ENCODE measurements at places on chromosomes 5 and 9.
A peak's percentile ranks its signal among the peaks of the same experiment; 100 is the strongest.

DNA sequence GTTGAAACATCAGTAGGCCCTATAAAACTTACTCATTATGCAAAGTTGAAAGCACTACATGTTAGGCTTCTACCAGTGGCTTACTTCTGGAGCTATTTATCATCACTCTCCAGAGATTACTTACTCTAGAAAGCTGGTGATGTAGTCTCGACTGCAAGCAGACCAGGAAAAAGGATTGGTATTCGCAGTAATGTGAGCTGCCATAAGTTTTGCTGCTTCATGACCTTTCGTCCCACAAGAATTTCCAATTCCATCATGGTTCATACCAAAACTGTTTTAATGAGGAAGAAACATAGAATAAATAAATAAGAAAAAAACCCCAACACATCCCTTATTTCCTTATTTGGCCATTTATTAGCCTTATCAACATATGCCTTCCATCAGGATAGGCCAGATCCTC lies 181.9 kb downstream of the ADAMTS6 start:
- DNase-seq: no peak

- no peak for DNase-seq
These were observed 3.4 kb upstream of the OGN start for GRCh38 chr9:92407818-92408217.

GRCh38 chr9:81053298-81054025 lies 635.9 kb downstream of the TLE1 start:
- DNase-seq: no peak

GRCh38 chr5:101482931-101483330 lies 579.8 kb upstream of the ST8SIA4 start:
- DNase-seq: no peak

DNA sequence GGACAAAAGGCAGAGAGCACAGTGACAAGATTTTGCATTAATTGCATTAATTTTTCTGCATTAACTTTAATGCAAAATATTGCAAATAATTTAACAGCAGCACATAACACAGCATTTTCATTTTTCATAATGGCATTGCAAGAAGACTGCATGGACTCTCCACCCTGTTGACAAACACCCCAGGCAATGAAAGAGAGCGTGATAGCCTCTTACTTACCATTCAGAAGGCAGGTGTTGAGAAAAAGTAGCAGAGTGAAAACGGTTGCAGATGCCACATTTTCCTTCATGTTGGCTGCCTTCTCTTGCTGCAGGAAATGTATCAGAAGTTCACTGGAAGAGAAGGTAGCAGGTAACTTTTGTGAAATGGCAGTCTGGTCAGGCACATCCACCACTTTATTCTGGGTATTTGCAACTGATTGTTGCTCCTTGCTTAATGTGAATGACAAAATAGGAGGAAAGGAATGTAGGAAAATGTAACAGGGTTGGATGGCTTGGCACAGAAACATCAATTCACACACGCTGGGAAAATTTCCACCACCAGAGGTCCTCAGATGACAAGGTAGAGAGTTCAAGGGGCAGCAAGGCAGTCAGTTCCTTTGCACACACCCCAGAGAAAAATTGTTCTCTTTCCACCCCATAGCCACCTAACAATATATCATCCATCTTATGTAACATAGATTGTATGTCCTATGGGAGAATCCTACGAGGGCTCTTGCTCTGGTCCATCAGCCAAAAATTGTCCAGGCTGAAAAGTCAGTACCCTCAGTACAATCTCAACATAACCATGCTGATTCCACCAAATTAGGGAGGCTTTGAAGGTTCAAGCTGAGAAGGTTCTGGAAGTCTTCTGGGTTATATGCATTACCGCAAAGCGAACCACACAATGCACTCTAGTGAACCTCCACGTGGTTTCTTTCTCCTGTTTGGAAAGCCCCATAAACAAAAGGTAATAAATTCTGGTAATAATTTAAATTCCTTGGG lies 41.9 kb upstream of the AGXT2 start:
- DNase-seq: peak; percentile 15

GRCh38 chr5:176692839-176693476 lies 45.7 kb downstream of the TSPAN17 start:
- no peak for DNase-seq

DNA sequence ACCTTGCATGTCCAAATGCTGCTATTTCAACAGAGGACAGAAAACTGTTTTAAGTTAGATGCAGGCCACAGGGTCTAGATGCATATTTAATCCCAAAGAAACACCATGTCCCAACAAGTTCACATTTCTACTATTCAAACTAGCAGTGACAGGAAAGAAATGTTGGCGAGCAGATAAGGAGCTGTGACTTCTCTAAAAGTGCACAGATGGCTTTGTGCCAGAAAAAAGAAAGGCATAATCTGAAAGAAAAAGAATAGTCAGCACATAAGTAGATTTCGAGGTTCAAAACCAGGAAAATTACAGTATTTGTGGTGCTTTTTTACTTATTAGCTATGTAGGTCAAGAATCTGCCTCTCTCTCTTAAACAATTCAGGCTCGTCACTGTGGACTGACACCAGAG lies 178.3 kb downstream of the DNAH5 start:
- no peak for DNase-seq

DNA sequence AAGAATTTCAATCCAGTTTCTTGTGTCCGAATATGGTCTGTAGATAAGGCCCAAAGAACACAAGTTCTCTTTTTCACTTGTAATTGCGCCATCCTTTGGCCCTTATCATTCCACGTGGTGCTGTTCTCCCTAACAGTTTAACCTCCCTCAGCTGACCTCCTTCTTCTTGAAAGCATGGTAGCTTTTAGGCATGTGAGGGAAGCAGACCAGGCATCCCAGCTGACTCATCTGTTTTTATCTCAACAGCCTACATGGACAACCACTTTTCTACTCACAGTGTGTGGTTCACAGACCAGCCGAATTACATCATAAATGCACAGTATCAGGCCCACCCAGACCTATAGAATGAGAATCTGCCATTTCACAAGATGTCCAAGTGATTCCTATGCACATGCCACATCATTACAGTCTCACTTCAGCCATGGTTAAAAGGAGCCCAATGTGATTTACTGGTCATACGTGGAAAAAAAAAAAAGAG lies 26.9 kb upstream of the PLIN2 start:
- DNase-seq: no peak

DNA sequence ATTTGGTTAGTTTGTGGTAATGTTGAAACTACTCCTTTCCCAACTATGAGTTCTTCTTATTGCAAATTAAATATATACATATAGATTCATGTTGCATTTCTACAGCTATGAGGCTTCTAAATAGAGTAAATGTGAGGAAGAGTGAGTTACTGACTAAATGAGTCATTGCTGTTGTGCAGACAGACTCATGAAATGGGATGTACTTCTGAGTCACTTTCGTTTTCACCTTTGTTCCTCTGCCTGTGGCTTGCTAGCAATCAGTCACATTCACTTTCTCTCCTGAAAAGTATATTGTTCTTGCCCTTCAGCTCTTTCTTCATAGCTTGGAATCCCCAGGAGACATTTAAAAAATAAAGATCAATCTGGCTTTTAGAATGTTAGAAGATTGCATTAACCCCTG lies 295.5 kb upstream of the SMC2 start:
- DNase-seq: peak; percentile 14

DNA sequence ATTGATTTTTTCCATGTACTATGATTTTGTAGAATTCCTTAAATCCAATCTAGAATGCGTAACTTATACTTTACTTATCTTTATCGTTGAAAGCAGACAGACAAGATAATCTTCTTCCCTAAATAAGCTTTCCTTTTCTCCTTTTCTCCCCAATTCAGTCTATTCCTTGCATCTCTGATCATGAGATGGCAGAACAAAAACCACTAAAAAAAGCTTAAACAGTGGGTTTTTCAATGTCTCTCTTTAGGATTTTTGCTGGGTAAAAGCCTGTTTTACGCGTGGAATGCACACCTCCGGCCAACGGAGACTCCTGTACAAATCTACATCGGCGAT lies 755 bp downstream of the CDKN2B start:
- no peak for DNase-seq

- DNase-seq: no peak
These were observed 43.2 kb upstream of the AKNA start for GRCh38 chr9:114431003-114431402.

GRCh38 chr9:89752154-89752553 lies 147.3 kb downstream of the GADD45G start:
- DNase-seq: no peak

GRCh38 chr9:126452106-126452505 lies 125.5 kb downstream of the MVB12B start:
- no peak for DNase-seq

GRCh38 chr5:99060306-99061261 lies 131.8 kb upstream of the CHD1 start:
- DNase-seq: peak; percentile 75

DNA sequence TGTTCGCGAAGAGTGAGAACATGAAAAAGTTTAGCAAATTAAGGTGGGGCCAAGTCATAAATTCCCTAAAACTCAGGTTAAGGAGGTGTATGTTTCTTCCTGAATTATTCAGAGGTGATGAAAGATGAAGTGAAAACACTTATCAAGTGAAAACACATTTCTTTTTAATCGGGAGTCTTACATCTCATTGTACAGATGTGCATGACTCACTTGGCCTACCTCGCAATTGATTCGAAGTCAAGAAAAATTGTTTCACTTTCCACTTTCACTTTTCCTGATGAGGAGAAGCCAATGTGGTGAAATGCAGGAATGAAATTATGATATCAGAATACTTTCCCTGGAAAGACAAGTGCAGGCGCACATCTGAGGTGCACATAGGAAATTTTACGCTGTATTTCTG lies 78.7 kb downstream of the SLC25A46 start:
- DNase-seq: no peak

GRCh38 chr5:147874910-147875367 lies 3.6 kb upstream of the SCGB3A2 start:
- no peak for DNase-seq

GRCh38 chr5:32767948-32768467 lies 56.9 kb downstream of the NPR3 start:
- no peak for DNase-seq

All from stimulated activated CD4-positive, alpha-beta T cell treated with anti-CD3 and anti-CD28 coated beads, Interleukin-12 subunit alpha, Interleukin-12 subunit beta, amount 100 ng/mL, for 48 hours (primary cell).